CD4-positive, alpha-beta T cell treated with Interleukin-17A for 4 hours (primary cell): ENCODE measurements at places on chromosomes 7 and 10.

- no peak for DNase-seq
Observed at GRCh38 chr7:102916881-102917280, 4.1 kb downstream of the LRRC17 start.

GRCh38 chr7:63040966-63041610 is 957.6 kb upstream of the ZNF722 start:
- no peak for DNase-seq

DNA sequence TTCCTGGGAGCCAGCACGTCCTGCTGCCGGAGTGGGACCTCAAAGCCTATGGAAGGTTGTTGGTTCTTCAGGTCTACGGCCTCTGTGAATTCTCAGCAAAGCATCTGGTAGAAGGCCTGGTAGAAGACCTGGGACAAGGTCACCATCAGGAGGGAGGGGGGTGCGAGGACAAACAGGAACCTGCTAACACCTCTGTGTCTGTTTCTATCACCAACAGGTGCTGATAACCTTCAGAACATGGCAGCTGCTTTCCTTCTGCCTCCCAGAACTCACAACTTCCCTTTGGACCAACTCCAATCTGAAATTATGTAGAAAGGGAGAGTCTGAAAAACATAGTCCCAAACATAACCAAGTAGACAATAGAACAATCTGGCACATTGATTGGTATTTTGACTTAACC is 8.3 kb upstream of the MET start:
- DNase-seq: no peak

- DNase-seq: no peak
Observed at GRCh38 chr7:146002431-146003078, 114.0 kb upstream of the CNTNAP2 start.

DNA sequence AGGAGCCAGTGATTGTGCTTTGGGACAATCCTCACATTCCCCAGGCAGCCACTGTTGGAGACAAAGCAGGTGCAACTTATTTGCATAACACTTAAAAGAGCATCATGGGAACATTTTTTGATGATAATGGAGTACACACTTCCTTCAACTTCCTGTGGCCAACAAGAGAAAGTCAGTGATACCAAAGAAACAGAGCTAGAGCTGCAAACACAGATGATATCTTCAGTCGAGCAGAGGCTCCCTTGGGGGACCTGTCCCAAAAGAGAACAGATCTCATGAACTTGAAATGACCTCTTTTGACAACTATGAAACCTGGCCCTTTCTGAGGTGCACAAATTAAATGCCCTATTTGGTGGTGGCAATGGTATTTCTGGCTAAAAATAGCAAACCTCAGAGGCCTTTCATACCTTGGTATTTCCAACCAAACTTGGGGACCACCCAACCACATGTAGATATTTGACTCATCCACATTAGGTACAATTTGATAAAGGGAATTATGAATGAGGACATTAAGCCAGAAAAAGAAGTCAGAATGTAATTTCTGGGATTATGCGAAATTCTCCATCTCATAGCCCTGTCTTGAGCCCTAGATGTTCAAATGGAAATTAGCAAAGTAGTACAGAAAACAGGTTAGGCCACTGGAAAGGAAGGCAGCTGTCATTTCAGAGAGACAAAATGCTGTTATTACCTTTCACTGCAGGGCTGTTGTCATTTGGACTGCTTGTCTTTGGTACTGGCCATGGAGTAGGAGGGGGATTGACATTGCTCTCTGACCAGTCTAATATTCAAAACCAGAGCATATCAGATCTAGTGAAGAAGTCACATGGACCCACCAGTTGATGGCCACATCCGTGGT is 146.2 kb downstream of the ICA1 start:
- no peak for DNase-seq

- no peak for DNase-seq
Observed at GRCh38 chr7:75891815-75892411, 13.1 kb downstream of the RHBDD2 start.

DNA sequence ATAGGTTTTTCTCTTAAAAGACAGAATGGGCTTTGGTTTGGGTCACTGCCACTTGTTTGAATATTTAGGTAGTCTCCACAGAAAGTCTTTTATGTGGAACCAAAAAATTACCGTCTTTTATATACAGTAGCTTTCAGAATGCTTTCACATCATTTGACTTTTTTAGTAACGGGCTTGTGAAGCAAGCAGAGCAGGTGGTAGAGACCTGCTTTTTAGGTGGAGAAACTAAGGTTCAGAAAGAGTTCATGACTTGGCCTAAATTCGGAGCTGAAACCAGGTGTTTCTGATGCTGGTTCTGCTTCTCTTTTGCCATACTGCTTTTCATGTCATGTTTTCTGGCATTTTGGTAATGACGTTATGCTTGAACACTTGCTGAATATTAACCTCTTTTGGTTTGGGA is 36.3 kb downstream of the GARS1 start:
- DNase-seq: no peak

DNA sequence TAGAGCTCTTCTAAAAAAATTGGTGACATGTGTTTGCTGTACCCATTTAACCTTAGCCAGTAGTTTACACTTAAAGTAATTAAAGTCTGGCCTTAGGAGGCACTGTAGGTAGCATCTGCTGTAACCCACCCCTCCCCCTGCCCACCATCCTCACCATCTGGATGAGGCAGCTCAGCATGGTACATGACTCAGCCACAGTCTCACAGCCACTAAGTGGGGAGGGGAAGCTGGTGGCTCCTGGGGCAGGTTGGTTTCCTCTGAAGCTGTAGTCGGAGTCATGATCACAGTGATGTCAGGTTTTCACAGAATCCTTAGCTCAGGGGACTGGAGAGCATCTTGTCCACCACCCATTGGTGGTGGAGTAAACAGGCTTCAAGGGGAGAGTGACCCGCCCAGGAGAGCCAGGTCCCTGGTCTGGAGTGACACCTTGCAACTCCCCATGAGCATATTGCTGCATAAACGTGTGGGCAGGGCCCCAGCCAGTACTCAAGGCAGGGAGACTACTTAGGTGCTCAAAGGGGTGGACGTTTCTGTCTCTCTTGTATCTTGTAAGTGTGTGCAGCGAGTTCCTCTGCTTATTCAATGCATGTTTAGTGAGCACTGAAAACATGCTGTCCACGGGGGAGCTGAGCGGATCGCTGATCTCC is 125.9 kb downstream of the GRK5 start:
- DNase-seq: peak; percentile 80

DNA sequence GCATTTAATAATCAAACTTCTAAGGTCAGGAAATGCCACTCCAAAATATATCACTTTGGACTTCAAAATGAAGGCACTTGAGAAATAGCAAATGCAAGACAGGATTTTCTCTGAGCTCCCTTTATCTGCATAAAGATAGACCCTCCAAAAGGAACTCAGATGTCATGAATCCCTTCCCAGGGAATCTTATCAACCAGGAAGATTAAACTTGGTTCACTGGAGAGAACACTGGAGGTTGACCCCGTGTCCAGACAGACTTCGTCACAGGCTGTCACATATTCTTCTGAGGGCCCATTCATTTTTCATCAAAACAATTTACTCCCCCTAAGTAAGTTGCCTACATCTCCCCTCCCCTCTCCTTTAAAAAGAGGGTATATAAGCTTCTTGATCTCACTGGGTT is 21.2 kb downstream of the IFIT3 start:
- no peak for DNase-seq

GRCh38 chr7:70533614-70534013 is 598.3 kb upstream of the GALNT17 start:
- no peak for DNase-seq

DNA sequence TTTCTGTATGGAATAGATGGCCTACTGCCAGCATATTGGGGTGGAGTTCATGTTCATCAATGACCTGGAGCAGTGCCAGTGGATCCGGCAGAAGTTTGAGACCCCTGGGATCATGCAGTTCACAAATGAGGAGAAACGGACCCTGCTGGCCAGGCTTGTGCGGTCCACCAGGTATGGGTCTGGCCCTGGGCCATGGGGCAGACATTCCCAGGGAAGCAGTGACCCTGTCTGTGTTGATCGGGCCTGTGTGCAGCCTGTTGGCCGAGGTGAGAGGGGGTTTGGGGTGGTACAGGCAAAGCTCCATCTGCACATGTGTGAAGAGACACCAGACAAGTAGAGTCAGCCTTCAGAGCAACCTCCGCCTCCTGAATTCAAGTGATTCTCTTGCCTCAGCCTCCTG is 67.3 kb downstream of the OGDH start:
- DNase-seq: no peak

- DNase-seq: no peak
Observed at GRCh38 chr7:2812831-2813230, 31.3 kb downstream of the GNA12 start.

- DNase-seq: no peak
Observed at GRCh38 chr7:143909863-143910262, 7.9 kb upstream of the TCAF1 start.

DNA sequence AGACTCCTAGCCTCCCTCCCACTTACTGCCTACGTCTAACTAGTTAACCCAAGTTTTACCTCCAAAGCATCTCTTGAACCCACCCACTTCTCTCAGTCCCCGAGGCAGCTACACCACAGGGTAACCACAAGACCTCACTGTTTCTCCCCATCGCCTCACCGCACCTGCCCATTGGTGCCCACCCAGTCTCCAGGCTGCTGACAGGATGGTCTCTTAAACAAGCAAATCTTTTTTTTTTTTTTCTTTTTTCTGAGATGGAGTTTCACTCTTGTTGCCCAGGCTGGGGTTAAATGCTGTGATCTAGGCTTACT is 47.0 kb downstream of the DENND2A start:
- DNase-seq: no peak

- DNase-seq: no peak
Observed at GRCh38 chr7:29561271-29561670, 2.4 kb upstream of the PRR15 start.
